ENCODE measurements at places on chromosomes 6 and 20.

- no peak for DNase-seq
Measured at GRCh38 chr6:147366290-147366689, 142.2 kb upstream of the SAMD5 start.

- no peak for DNase-seq
Measured at GRCh38 chr6:131001945-131002660, 60.9 kb downstream of the EPB41L2 start.

GRCh38 chr20:25253606-25254275 lies 5.9 kb downstream of the PYGB start:
- no peak for DNase-seq

GRCh38 chr6:36598326-36598725 lies 4.2 kb downstream of the SRSF3 start:
- DNase-seq = no peak

DNA sequence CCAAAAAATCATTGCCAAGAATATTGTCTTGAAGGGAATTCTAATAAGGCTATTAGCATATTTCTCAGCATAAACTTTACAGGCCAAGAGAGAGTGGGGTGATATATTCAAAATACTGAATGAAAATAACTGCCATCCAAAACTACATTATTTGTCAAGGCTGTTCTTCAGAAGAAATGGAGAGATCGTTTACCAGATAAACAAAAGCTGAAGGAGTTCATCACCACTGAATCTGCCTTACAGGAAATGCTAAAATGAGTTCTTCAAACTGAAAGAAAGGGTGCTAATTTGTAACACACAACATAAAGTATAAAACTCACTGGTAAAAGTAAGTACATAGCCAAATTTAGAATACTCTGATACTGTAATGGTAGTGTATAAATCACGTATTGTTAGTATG lies 517.0 kb downstream of the TENT5A start:
- no peak for DNase-seq

- DNase-seq = no peak
Measured at GRCh38 chr20:22825076-22825475, 210.0 kb upstream of the SSTR4 start.

DNA sequence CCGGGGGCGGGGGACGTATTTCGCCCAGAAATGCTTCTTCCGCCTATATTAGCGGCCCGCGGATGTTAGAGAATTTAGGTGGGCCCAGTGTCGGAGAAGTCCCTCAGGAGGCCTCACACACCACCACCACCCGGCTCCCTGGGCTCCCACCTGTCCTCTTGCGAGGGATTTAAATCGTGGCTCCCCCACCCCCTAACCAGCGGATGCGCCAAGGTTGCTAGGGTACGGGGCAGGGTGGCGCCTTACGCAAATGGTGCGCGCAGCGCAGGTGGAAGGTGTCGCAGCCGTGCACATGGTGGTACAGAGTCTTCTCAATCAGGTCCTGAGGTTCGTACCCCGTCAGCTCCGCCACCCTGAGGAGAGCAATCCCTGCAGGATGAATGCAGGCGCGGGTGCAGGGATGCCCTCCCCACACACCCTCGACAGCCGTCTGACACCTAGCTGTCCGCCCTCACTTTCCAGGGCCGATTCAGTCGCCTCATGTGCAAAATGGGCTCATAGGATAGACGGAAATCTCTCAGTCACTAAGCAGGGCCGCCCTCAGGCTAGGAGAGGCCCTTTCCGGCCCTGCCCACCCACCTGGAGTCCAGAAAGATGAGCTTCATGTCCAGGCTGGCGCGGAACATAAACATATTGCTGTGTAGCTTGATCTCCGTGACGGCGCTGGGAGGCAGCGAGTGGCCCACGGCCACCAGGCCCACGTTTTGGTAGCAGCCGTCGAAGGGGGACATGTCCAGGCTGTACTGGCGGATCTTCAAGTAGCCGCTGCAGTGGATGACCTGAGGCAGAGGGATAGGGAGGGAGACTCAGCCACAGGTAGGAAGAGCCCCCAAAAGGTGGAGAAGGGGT lies 16.6 kb downstream of the SIM1 start:
- DNase-seq = no peak

GRCh38 chr6:88238065-88238464 lies 71.9 kb upstream of the CNR1 start:
- DNase-seq = no peak

DNA sequence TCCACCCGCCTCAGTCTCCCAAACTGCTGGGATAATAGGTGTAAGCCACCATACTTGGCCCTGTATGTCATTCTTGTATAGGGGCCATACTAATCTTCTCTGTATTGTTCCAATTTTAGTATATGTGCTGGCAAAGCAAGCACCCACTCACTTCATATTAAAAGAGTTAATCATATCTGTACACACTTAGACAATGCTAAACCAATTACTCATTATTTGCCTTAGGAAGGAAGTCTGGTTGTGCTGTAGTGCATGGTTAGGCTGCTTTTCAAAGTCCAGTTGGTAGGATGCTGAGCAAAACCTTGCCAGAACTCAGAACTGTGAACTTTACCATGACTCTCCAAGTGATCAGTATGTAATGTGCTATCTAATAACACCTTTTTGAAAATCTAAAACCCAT lies 88.6 kb downstream of the LIN28B start:
- DNase-seq = no peak

DNA sequence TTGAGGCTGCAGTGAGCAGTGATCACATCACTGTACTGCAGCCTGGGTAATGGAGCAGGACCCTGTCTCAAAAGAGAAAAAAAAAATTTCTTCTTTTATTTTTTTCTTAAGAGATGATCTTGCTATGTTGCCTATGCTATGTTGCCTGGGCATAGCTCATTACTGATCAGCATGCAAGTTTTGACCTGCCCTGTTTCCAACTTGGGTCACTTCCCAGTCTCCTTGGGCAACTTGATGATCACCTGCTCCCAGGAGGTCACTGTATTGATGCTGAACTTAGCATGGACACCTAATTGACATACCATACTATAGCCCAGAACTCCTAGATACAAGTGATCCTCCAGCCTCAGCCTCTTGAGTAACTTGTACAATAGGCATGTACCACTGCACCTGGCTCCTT lies 30.7 kb upstream of the NANP start:
- DNase-seq = no peak

- DNase-seq = no peak
Measured at GRCh38 chr6:134896910-134897309, 53.0 kb downstream of the ALDH8A1 start.

DNA sequence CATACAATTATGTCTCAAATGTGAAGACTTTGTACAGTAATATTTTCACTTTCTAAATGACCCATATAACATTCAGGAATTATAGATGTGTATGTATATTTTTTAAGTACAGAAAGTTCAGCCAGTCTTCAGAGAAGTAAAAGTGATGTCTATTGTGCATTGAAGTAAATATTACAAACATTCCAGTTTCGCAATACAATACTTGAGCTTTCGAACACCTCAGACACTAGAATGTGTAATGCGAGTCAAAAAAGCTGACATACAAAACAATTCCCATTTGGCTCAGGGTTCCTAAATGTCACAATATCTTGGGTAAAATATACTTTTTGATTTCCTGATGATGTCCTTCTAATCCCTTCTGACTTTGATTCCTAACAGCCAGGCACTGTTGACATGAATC lies 101.4 kb downstream of the ZNF217 start:
- DNase-seq = no peak

DNA sequence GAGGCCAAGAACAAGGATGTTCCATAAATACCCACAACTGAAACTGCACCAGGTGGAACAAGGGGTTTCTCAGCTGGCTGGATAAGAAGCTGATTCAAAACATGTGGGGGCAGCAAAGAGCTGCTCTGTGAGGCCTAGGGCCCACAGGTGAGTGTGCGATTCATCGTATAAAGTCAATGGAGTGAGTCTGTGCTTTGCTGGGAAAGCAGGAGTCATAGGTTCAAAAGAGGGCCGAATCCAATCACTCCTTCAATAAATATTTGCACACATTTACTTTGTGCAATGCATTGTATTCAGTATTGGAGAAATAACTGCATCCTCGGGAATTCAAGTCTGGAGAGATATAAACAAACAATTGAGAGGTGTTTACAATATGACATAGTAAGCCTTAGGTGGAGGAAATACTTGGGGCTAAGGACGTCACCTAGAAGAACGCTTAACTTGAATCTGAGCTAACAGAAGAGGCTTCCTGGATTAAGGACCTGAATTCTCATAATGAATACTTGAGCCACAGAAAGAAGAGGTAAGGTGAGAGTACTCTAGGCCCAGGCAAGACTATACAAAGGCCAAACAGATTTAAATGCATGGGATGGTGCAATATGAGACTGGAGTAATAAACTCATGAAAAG lies 83.7 kb upstream of the TMEM30A start:
- DNase-seq = no peak

DNA sequence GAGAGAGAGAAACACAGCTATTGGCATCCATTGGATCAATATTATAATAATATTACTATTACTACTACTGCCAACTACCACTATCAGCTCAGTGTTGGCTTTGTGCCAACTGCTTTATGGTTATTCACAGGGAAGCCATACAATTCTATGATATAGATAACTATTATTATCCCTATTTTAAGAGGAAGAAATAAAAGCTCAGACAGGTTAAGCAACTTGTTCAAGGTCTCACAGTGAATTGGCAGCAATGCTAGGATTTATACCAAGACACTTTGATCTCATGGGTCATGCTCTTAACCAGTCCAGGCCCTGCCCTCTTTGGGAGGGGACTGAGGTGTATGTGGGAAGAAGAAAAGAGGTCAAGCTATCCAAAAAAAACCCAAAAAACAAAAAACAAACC lies 82.0 kb upstream of the TRAF3IP2 start:
- DNase-seq = no peak

GRCh38 chr6:11714798-11715285 lies 63.8 kb downstream of the ADTRP start:
- no peak for DNase-seq

- DNase-seq = no peak
Measured at GRCh38 chr6:163118941-163119340, 295.6 kb upstream of the QKI start.

- DNase-seq = no peak
Measured at GRCh38 chr20:52242237-52243230, 51.0 kb upstream of the ZFP64 start.

DNA sequence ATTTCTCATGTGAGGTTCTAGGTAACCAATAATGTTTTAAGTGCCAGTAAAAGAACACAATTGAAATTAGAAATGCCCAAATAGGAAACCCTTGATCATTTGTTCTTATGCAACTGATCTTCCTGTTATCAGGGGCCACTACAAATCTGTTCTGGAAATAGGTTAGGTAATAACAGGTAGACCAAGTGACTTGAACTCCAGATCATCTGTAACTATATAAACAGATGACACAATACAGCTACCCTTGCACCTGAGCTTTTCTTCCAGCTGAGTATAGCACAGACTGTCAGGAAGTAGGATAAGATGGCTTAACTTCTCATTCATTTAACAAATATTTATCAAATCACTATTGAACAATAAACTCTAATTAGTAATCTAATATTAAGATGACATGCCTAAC lies 52.5 kb downstream of the MAN1A1 start:
- DNase-seq = no peak

DNA sequence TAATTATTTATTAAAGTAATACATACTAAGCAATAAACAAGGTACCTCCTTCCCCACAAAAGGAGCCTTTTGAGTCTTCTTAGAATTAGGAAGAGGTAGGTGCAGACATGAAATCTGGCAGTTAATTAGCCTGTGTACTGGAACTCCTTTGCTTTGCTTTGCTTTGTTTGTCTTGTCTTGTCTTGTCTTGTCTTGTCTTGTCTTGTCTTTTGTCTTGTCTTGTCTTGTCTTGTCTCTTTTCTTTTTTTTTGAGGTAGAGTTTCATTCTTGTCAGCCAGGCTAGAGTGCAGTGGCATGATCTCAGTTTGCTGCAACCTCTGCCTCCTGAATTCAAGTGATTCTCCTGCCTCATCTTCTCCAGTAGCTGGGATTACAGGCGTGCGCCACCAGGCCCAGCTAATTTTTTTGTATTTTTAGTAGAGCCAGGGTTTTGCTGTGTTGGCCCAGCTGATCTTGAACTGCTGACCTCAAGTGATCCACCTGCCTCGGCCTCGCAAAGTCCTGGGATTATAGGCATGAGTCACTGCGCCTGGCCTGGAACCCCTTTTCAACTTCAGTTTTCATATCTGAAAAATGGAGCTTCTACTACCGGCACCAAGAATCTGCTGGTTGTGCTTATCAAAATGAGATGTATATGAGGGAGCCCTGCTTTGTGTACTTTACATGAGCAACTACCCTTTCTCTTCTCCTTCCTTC lies 301.2 kb downstream of the CDKAL1 start:
- no peak for DNase-seq

DNA sequence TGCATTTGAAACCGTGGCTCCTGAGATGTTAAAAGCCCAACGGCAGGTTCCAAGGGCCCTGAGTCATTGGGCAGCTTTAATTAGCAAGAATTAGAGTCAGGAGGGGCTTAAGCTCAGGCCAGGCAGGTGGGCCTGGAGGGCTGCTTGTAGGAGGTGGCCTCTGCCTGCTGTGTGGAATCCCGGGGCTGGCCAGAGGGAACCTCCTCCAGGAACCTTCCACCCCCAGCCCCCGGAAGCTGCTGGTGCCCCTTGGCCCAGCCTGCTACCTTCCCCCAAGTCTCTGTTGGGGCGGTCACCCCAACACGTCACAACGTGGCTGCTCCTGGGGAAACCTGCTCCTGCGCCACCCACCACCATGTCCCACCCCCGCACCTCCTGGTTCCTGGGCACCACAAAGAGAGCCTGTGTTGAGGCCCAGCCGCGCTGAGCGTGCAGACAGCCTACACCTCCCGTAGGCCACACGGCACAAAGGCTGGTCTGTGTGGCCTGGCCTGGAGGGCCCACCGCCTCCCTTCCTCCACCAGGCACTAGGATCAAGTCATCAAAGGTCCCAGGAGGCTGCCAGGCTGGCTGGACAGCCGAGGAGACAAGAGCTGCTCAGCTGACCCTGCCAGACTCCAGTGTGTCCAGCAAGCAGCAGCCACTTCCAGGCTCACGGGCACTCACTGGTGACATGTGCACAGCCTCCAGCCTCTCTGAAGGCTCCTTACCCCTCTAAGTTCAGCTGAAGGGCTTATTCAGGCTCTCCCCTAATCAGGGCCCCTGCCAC lies 86.3 kb downstream of the SNX5 start:
- no peak for DNase-seq

GRCh38 chr6:132210886-132211563 lies 190.2 kb downstream of the MOXD1 start:
- no peak for DNase-seq

- DNase-seq = no peak
Measured at GRCh38 chr6:131929976-131930375, 21.2 kb downstream of the CCN2 start.

- no peak for DNase-seq
Measured at GRCh38 chr6:127475823-127476176, 16.6 kb upstream of the KIAA0408 start.

- DNase-seq = no peak
Measured at GRCh38 chr6:31691078-31691463, 10.2 kb upstream of the LY6G5C start.

DNA sequence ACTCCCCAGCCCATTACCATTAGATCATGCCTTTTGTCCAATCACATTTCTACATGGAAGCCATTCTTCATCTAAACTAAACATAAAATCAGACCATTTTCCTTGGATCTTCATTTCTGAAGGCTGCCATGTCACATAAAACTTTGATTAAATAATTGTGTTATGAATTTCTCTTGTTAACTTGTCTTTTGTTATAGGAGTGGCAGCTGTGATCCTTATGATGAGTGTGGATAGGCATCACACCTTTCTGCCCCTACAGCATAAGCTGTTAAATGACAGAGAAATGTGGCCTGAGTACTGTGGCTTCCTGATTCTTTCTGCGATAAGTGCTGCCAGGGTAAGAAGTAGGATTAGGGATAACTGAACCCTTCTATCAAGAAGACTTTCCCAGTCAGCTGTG lies 247.1 kb upstream of the MOCS1 start:
- no peak for DNase-seq

Data from T follicular helper cell (primary cell).